Glomerular endothelial cell (primary cell): ENCODE measurements at places on chromosomes 4 and X. TPM values are rescaled to one million over a fixed set of nuclear protein-coding genes. Genes with fewer than 3 reads are reported as not detected.

Gene SCRG1
- total RNA-seq, result not detected in 2 replicates

Gene CITED1
- total RNA-seq, result 0.29 TPM in 1 of 2 replicates, not detected in the other

- DNase-seq, result no peak
Measured at GRCh38 chr4:16158504-16158852, 67.8 kb downstream of the TAPT1 start.

- no peak for DNase-seq
Measured at GRCh38 chr4:175066923-175067627, 148.9 kb downstream of the ADAM29 start.

DNA sequence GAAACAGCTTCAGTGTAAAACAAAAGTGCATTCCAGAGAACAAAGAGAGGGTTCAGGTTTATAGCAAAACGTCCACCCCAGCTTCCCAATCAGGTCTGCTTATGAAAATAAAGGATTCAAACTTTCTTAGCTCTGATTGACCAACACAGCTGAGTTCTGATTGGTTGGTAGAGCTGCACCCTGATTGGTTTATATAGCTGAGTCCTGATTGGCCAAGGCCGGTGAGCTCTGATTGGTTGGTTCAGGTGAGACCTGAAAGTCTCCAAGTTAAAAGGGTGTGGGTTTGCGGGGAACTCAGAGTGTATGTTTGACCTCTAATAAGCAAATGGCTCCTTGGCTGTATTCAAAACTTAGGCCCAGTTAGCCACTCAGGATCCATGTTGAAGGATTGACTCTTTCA is 20.9 kb downstream of the CLRN2 start:
- no peak for DNase-seq

DNA sequence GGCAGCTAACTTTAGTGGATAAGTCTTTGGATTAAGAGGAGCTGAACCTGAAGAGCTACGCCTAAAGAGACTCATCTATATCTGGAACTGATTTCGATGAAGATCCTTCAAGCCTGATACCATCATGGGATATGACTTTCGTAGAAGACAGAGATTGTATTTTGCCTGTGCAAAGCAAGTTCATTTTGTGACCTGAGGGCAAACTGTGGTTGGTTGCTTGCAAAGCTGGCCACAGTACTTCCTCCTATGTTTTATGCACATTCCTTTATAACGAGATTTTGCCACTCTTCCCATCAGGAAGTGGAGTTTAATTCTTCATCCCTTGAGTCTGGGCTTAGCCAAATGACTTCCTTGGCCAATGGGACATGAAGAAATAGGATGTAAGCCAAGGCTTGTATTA is 519.3 kb upstream of the NR3C2 start:
- DNase-seq, result no peak

- no peak for DNase-seq
Measured at GRCh38 chr4:78520808-78521226, 30.8 kb upstream of the ANXA3 start.

DNA sequence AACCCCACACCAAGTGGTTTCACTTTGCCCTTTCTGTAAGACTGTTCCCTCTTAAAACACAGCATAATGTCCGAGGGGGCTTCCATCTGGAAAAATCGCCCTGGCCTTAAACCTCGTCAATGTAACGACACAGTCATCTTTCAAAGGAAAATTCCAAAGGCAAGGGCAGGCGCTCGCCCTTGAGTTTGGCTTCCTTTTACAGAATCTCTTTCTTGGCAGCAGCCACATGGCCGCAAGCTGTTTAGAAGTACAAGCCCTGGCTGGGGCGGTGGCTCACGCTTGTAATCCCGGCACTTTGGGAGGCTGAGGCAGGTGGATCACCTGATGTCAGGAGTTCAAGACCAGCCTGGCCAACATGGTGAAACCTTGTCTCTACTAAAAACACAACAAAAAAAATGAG is 27.1 kb upstream of the GRPEL1 start:
- DNase-seq, result no peak
